Body of pancreas (tissue), 4 donors: ENCODE measurements at places on chromosomes 16 and 17. TPM values are rescaled to one million over a fixed set of nuclear protein-coding genes. Genes with fewer than 3 reads are reported as not detected.
A peak's percentile ranks its signal among the peaks of the same experiment; 100 is the strongest.

DNA sequence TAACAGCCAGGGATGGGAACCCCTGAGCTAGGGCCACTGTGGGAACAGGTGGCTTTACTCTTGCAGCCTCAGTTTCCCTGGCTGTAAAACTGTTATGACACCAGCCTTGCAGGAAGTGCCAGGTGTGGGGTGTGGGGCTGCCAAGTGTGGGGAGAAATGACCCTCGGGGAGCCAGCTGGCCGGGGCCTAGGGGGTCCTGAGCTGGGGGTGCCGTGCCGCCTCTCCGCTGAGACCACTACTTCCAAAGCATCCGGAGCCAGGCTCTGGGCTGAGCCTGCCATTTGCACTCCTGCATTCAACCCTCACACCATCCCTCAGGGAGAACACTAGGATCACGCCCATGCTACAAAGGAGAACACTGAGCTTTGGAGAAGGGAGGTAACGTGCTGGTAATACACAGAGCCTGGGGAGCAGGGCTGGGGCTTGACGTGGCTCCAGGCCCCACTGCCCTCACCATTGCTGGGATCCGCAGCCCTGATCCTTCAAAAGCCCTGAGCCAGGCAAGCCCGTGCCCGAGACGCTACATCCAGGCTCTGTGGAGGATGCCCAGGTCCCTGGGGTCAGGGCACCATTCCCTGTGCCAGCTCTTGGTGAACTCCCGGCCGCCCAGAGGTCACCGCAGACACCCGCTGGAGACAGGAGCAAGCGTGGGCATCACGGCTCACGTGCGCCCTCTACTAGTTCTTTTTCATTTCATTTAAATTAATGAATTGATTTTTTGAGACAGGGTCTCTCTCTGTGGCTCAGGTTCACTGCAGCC is 28.8 kb upstream of the GINS2 start:
- peak; percentile 79 for DNase-seq

GRCh38 chr16:20613481-20614185 is 37.5 kb upstream of the ACSM2B start:
- peak; percentile 30 for DNase-seq

FNDC8 gene
- total RNA-seq = not detected

GRCh38 chr17:69959283-69959682 is 115.7 kb upstream of the KCNJ16 start:
- DNase-seq = no peak

DNAAF8 gene
- total RNA-seq = 0.26 TPM

DNA sequence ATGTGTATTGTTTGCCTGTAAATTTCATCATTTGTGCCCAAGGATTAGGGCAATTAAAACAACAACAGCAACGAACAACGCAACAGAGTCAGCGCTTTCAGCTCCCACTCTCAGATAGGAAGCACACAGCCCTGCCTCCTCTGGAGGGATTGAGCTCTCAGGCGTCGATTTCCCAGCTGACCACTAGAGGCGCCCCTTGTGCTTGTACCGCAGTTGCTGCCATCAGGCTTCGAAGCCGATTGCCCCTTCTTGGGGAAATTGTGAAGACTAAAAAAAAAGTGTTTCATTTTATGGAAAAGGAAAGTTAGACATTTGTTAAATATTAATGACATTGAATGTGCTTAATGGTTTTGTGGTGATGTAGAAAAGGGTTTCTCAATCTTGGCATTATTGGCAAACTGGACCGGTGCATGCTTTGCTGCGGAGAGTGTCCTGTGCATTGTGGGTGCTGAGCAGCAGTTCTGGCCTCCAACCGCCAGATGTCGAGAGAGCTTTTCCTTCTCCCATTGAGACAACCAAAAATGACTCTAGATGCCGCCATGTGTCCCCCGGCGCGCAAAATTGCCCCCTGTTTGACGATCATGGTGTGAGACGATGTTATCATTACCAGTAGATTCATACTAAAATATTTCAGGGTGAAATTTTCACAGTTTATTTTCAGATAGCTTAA is 650.4 kb upstream of the RBFOX1 start:
- peak; percentile 33 for DNase-seq

DNA sequence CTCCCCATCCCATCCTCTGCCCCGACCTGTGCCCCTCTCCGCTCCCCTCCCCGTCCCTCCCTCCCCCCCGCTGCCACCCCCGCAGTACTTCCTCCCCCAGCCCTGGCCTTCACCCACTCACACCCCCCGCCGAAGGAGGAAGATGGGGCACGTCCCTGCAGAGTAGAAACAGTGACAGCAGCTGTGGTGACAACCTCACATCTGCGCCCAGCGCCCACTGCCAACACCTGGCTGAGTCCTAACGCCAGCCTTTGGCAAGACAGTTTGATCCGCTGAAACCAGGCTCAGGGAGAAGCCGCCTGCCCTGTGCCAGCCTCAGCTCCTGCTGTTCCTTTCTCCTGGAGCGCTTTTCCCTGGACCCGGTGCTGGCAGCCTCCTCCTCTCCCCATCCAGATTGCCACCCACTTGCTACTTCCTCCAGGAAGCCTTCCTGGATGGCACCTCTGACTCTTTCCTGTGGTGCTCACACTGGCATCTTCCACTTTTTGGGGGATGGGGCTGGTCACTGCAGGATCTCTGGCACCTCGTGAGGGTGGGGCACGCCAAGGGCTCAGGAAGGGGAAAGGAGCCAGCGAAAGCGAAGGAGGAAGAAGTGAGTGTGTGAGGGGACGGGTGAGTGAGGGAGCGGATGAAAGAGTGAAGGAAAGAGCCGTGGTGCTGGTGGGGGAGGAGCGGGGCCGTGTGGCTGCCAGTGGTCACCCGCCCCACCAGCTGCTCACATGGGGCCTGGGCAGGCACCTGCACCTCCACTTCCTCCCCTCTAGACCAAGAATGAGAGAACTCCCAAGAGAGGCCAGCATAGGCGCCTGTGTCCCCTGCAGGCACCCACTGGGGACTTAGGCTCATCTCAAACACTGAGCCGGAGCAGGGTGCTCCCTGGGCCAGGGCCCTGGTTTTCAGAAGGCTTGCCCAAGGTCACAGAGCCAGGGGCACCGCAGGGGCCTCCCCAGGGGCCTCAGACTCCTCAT is 27.0 kb downstream of the ZFPM1 start:
- DNase-seq = peak; percentile 91

ARL17A gene
- total RNA-seq = 10.1 TPM

DNA sequence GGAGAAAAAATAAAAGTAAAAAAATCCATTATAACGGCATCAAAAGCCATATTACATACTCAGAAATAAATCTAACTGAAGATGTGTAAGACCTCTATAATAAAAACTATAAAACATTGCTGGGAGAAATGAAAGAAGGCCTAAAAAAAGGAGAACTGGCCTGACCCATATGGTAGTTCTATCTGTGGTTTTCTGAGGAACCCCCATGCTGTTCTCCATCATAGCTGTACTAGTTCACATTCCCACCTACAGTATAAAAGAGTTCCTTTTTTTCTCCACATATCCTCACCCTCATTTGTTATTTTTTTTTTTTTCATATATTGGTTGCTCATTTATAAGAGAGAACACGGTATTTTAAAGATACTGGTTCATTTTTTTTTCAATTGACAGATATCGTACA is 191.8 kb downstream of the STX8 start:
- no peak for DNase-seq

GRCh38 chr17:58121925-58122324 is 26.3 kb upstream of the OR4D1 start:
- no peak for DNase-seq

HOXB7 gene
- total RNA-seq = 0.52 TPM

ANKS4B gene
- not detected for total RNA-seq

DNA sequence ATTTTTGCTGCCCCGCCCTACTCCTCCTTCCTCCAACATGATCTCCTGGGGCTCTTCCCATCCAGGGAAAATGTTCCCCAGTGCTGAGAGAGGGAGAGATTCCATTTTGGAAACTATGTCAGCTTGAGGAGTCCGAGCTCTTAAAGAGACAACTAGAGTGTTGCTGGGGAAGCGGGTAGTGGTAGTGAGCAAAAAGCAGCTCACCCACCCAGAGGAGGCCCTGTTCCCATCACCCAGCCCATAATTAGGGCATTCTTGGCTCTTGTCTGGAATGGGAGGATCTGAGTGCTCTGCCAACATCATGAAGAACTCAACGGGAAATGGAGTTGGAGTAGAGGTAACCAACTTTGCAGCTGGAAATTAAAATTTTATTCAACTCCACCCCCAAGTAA is 9.1 kb upstream of the MSL1 start:
- DNase-seq = no peak

GRCh38 chr17:57017625-57018024 is 39.7 kb downstream of the SCPEP1 start:
- no peak for DNase-seq

DNA sequence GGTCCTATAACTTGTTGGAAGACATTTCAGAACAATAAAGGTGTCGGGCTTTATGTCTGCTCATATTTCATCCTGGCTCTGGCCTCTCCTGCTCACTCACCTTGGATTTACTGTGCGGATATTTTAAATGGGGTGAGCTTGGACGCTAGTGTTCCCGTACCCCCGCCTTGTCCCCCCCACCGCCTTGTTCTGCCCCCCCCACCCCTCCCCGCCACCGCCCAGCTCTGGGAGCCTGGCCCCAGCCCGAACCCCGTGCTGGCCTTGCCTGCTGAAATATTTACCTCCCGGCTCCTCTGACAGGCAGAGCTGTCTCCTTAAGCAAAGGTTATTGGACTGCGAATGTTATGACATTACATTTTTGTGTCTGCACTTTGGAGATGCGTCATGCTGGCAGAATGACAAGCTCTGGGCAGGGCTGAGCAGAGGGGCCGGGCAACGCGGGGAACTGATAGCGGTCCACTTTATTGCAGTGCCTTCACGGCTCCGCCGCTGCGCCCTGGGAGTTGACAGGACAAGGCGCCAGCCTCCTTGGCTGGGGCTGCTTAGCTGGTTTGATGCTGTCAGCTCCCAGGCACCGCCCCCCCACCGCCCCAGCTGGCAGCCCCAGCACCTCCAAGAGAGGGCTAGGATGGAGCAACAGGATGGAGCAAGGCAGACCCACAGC is 222.5 kb upstream of the GSE1 start:
- DNase-seq = peak; percentile 55

DNA sequence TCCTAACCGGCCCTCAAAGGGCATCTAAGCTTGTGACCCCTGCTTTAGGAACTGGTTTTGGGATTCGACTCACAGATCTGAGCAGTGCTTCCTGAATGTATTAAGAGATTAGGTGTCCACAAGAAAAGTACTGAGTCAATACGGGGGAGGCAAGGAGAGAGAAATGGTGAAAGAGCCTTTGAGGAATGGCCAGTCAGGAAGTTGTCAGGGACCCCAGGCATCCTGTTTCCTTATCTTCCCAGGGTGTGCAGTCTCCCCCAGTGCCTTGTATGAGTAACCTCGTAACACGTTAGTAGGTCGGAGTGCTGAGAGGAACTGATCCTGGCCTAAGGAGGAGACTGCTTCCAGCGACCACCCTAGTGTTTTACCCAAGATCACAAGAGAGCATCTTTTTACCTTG is 16.4 kb upstream of the TMED6 start:
- DNase-seq = no peak
